ENCODE measurements at places on chromosomes 6 and 20.

DNA sequence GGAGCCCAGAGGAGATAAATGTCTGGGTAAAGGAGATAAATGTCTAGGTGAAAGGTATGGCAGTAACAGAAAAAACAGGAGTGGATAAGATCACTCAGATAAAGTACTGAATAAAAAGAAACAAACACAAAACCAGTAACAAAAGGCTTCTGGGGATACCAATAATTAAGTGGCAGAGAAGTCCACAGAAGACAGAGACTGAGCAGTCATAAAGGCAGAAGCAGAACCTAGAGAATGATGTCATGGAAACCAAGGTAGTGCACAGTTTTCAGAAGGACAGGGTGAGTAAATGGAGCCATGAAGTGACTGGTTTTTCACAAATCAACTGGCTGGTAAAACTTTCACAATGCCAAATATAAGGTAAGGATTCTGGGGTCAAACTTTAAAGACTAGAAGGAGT lies 80.9 kb upstream of the PLN start:
- DNase-seq: no peak

- no peak for DNase-seq
These were observed 43.0 kb downstream of the VEGFA start for GRCh38 chr6:43812850-43813578.

GRCh38 chr6:151443911-151444621 lies 7.9 kb downstream of the RMND1 start:
- DNase-seq: no peak

DNA sequence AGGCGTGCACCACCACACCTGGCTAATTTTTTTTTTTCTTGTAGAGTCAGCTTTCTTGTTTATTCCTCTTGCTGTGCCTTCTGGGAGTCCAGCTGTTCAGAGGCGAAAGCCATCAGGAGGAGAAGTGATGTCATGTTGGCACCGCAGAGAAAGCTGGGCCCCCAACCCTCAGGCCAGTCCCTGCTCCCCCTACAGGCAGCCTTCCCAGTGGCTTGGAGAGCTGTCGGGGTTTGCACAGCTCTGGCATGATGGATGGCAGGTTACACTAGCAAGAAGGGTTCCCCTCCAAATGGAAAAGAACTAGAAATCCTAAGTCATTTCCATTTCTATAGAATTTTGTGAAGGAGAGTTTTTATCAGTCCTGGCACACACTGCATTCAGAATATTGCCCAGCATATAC lies 72.6 kb downstream of the C6orf52 start:
- no peak for DNase-seq

DNA sequence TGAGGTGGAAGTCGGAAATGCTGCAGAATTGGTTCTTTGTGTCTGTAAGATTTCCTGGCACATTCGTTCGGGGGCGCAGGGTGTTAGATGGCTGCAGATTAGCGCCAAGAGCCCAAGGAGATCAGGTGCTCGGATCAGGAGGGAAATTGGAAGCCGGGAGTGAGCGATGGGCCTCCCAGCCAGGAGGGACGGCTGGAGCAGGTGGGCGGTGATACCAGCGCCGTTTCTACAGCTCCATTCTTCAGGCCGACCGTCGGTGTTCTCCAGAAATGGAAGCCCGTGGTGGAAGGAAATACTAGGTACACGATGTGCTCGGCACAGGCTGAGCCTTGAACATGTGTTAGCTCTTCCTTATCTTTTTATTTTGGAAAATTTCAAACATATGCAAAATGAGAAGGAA lies 6.5 kb downstream of the SIRPA start:
- no peak for DNase-seq

- no peak for DNase-seq
These were observed 63.4 kb upstream of the FBXL4 start for GRCh38 chr6:99011151-99011550.

GRCh38 chr6:17096096-17096495 lies 5.8 kb upstream of the STMND1 start:
- DNase-seq: no peak

DNA sequence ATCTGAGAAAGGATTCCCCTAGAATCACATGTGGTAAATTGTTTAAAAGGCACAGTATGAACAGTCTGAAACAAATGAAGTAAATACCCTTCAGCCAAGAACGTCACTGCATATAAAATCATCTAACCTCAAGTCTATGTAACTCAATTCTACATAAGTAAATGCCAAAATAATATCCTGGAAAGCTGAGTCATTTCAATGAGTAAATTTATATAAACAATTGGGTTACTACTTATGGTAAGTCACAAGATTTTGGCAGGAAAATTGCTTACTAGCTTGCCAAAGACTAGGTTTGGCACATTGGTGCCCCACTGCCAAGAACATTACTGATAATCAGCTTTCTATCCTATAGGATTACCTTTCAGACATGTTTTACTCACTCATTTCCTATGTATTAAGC lies 8.4 kb downstream of the GMDS start:
- no peak for DNase-seq

DNA sequence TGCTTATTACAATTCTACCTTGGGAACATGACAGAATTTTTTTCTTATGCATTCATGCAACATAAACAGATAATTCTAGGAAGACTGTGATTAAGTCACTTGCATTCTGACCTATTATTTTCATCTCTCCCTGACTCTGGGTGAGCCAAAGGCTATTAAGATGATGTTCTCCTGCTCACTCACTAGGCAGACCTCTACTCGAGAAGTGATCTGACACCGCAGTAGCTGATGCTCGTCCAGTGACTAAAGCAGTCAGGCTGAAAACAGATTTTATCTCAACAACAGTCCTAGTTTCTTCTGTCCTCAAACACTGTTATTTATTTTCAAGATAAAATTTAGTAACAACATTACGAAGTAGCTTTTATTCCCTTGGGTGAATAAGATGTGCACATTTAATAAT lies 17.3 kb downstream of the NAA20 start:
- DNase-seq: no peak

- peak; percentile 71 for DNase-seq
These were observed 13.9 kb upstream of the ATG5 start for GRCh38 chr6:106339334-106340029.

DNA sequence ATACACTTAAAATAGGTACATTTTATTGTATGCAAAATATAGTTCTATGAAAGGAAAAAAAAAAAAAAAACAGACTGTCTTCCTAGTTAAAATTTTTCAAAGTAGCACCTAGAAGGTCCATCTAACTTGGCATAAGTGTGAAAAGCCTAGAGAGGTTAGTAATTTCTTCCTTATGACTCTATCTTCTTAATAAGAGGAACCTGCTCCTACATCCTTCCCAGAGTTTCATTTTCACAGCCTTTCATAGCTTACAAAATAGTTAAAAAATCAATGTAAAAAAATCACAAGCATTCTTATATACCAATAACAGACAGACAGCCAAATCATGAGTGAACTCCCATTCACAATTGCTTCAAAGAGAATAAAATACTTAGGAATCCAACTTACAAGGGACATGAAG lies 28.8 kb downstream of the OGFRL1 start:
- no peak for DNase-seq

- DNase-seq: no peak
These were observed 162.7 kb upstream of the MLN start for GRCh38 chr6:33966536-33966935.

Data from CD4-positive, alpha-beta T cell (primary cell).